Activated CD4-positive, alpha-beta T cell treated with anti-CD3 and anti-CD28 coated beads, Interleukin-2, amount 50 U/mL, for 48 hours (primary cell): ENCODE measurements at places on chromosomes 6 and 20.
A peak's percentile ranks its signal among the peaks of the same experiment; 100 is the strongest.

DNA sequence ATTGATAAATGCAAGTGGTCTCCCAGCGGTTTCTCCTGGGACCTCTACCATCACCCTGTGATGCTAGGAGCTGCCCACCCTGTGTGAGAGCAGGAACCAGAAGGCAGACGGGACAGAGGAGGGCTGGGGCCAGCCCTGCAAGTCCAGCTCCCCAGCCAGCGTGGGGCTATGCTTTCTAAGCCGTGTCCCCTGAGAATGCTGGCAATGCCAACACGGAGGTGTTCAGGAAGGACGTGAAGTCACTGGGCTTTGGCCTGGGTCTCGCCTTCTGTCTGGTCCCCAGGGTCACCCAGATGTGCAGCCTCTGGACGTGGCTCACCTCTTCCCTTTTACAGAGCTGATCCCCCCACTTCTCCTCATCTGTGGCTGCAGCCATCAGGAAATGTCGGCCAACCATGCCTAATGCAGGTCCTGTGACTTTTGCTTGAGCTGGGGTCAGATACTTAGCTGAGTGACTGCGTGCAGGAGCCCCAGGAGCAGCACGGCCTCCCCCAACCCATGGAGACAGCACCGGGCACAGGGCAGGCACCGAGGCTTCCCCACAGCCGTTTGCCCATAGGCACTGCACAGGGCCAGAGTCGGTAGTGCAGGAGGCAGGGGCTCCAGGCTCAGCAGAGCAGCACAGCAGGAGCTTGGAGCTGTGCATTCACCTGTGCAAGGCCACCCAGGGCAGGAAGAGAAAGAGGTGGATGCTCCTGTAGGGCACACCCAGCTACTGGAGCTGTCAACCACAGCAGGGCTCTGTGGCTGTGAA, 66.2 kb downstream of the GNAS-AS1 start:
- no peak for DNase-seq

DNA sequence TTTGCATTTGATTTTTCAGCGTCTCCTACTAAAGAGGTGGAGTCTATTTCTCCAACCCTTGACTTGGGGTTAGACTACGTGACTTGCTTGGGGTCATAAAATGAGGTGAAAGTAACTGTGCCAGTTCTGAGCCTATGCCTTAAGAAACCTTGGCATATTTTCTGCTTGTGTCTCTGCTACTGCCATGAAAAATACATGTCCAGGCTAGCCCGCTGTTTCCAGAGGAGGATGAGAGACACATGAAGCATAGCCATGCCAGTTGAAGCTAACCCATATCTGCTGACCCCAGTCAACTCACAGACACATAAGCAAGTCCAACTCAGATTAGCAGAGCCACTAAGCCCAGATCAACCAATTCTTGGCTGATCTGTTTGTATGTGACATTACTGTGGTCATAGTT, 38.7 kb downstream of the SCP2D1 start:
- no peak for DNase-seq

GRCh38 chr20:62776692-62777527, 19.4 kb upstream of the MRGBP start:
- DNase-seq = peak; percentile 73

- DNase-seq = no peak
Observed at GRCh38 chr20:48648482-48649051, 179.2 kb downstream of the PREX1 start.

- peak; percentile 22 for DNase-seq
Observed at GRCh38 chr6:2387445-2387844, 142.0 kb upstream of the GMDS start.

- no peak for DNase-seq
Observed at GRCh38 chr6:144159223-144159622, 8.9 kb downstream of the STX11 start.

DNA sequence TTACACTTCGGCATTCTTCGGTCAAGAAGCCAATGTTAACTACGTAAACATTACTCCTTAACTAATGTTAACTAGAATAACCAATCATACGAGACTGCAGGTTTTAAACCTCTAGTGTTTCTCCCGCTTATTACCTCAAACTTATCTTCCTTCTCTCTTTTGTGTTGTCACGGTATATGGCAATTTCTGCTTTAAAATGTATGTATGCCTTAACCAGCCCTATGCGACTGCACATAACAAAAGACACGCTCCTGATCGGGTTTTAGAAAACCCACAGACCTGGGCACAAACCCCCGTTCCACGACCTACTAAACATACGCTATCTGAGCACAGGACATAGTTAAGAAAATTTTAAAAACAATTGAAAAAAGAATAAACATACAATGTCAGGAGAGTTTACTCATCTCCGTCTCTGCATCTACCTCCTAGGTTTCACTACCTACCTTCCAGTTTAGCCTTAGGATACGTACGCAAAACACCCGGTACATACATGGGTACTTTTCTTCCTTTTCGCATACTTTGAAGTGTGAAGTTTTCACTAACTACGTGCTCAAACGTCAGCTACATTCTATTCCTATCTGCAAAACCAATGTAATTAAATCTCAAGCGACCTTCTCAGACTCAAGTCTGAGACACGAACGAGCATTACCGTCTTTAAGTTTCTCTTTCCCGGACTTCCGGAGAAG, 1.1 kb downstream of the CD164 start:
- no peak for DNase-seq

DNA sequence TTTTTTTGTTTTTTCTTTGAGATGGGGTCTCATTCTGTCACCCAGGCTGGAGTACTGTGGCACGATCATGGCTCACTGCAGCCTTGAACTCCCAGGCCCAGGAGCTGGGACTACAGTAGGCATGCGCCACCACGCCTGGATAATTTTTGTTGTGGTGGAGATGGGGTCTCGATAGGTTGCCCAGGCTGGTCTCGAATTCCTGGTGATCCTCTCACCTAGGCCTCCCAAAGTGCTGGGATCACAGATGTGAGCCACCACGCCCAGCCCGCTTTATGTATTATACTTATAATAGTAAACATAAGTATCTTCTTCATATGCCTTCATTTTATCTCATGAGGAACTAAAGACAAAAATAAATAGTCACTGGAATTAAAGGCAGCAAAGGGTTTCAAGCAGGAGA, 63.5 kb downstream of the GINS1 start:
- DNase-seq = no peak

DNA sequence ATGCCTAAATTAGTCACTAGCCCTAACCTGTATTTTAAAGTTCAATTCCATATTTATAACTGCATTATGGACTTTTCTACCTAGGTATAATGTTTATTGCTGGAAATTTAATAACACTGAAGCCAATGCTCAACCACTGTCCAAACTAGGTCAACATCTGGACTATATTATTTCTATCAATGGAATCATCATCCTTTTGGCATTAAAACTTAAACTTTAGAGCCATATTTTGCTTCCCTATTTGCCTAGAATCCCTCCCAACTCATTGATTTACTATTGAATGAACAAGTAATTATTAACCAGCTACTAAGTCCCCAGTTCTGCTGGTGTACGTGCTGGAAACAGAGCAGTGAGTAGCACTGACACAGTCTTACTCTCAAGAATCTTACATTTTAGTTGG, 291.7 kb upstream of the SPTLC3 start:
- DNase-seq = no peak

- no peak for DNase-seq
Observed at GRCh38 chr6:168162366-168162765, 83.4 kb upstream of the FRMD1 start.

- no peak for DNase-seq
Observed at GRCh38 chr6:149342525-149342924, 25.0 kb downstream of the TAB2 start.

- no peak for DNase-seq
Observed at GRCh38 chr6:109448615-109449014, 7.0 kb downstream of the MICAL1 start.
